ENCODE measurements at places on chromosomes 7 and 10.

DNA sequence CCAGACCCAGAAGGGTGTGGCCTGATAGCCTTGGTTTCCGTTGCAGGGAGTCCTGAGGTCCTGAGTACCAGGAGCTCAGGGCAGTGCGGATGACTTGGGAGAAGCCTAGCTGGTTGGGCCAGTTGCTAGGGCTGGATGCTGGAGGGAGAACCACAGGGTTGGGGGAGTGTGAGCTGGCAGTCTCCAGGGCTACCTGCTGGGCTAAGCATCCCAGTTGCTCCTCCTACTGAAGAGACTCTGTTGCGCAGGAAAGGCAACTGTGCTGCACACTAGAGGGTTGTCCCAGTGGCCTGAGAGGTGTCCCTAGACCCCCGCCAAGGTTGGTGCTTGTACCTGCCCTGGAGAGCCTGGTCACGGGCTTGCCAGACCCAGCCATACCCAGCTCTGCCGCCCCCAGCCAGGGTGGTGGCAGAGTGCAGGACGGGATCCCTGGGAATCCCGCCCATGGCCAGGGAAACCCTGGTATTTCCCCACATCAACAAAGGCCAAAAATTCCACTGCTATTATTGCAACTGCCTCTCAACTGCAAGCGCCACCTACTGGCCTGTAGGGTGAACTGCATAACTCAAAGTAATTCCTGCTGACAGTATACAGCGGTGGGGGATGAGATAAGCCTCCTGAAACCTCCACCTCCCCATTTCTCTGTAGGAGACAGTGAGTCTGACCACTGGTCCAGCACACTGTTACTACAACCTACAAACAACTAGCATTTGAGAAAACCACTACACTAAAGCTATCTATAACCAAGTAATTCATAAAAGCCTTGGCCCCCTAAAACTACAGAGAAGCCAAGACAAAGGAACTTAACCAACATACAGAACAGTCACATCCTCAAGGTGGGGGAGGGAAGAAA, 67.6 kb upstream of the DDC start:
- DNase-seq, result peak; percentile 64

DNA sequence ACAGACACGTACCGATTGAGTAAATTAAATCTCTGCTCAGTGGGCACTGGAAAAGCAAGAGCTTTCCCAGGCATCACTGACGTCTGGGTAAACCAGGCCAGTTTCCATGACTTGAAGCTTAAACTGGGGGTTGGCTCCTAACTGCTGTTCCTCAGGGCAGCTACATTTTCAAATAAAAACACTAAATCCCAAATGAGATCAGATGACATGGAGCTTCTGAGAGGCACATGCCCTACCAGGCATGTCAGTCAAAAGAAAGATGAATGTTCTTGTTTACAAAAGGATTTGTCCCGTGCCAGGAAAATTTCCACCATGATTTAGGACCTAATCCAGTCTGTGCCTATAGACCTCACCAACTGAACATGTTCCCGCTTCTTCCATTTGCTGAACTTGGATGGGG, 220.2 kb downstream of the KCNMA1 start:
- DNase-seq, result no peak

DNA sequence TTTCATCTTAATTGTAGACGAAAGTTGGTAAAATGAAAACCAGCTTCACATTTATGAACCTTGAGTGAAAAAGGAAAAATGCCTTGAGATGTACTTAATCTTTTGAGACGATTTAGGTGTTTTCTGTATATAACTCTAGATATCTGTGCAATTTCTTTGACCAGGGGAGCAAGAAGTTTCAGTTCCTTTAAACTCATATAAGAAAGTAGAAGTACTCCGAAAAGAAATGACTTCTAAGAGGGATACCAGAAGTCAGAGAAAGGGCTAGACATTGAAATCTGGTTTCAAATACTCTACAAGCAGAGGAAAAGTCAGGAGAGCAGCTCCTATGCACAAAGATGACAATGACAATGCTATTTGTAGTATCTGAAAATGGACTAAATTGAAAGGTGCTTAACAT, 303.7 kb downstream of the BAMBI start:
- no peak for DNase-seq

DNA sequence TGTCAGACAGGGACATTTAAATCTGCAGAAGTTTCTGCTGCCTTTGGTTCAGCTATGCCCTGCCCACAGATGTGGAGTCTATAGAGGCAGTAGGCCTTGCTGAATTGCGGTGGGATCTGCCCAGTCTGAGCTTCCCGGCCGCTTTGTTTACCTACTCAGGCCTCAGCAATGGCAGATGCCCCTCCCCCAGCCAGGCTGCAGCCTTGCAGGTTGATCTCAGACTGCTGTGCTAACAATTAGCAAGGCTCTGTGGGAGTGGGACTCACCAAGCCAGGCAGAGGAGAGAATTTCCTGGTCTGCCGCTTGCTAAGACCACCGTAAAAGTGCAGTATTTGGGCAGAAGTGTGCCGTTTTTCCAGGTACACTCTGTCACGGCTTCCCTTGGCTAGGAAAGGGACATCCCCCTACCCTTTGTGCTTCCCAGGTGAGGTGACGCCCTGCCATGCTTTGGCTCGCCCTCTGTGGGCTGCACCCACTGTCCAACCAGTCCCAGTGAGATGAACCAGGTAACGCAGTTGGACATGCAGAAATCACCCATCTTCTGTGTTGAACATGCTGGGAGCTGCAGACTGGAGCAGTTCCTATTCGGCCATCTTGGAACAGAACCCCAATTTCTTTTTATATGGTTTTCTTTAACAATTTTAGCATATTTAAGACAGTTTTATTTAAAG, 28.4 kb upstream of the VWDE start:
- no peak for DNase-seq

GRCh38 chr10:13731799-13732198, 145.0 kb downstream of the PRPF18 start:
- no peak for DNase-seq

GRCh38 chr7:107043491-107043890, 1.0 kb upstream of the PRKAR2B start:
- DNase-seq, result no peak

DNA sequence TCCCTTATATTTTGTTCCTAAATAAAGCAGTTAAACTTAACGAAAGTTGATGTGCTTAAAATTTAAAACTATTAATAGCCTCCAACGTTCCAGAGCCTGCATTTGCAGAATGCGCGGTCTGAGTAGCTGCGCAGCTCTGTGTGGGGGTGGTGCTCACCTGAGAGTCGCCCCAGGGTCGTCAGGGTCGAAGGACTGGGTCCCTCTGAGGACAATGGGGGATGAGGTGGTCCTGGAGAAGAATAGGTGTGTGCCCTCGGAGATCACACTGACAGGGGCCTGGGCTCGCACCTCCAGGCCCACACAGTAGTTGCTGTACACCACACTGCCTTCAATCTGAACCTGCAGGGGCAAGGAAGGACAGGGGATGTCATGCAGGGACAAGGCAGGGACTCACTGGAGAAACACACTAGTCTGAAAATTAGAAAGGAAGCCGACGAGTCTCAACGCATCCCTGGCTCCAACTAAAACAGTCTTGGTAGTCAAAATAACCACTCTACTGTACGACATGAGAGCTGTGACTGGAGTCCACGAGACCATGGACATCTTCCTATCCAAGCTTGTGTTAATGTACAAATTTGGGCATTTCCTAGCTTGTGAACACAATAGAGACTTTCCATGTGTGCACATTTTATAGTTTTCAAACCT, 54.4 kb downstream of the PKD1L1 start:
- DNase-seq, result no peak

DNA sequence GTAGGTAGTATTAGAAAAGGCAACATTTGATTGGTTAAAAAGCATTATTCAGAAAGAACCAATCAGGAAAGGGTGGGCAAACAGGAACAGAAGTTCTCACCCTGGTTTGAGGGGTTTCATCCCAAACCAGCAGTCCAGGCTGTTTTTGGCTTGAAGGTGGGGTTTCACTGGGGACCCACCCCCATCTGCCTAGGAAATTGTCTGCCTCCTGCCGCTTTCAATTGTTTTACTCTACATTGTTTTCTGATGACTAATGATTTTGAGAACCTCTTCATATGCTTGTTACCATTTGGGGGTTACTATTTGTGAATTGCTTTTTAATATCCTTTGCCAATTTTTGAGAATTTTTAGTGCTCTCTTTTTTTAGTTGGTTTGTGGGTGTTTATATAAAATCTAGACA, 3.3 kb upstream of the PCBD1 start:
- DNase-seq, result no peak

DNA sequence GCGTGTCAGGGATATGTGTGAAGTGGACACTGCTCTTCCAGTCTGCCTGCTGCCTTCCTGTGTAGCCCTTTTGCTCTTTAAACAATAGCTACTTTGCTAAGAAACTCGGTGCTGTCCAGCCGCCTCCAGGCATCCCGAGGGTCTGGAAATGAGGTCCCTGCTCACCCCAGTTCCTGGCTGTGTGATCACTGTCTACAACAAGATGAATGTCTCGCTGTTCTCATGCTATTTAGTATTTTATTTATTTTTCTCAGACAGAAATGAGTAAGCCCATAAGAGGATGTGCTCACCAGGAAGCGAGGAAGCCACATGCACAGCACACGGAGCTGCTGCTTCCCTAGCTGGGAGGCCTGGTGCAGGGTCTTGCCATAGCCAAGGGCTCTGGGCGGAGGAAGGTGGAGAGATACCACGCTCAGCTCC, 167.0 kb upstream of the PITRM1 start:
- no peak for DNase-seq

- DNase-seq, result no peak
These were observed 125.8 kb upstream of the PDSS1 start for GRCh38 chr10:26571655-26572054.

GRCh38 chr10:73827346-73828089, 16.1 kb upstream of the NDST2 start:
- no peak for DNase-seq

DNA sequence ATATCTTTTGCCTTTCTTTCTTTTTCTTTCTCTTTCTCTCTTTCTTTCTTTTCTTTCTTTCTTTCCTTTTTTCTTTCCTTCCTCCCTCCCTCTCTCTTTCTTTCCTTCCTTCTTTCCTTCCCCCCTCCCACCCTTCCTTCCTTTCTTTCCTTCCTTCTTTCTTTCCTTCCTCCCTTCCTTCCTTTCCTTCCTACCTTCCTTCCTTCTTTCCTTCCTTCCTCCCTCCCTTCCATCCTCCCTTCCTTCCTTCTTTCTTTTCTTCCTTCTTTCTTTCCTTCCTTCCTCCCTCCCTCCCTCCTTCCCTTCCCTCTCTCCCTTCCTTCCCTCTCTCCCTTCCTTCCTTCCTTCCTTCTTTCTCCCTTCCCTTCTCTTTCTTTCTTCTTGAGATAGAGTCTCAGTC, 25.5 kb upstream of the CALN1 start:
- DNase-seq, result no peak

- no peak for DNase-seq
These were observed 139.9 kb downstream of the CXCL12 start for GRCh38 chr10:44244745-44245600.

DNA sequence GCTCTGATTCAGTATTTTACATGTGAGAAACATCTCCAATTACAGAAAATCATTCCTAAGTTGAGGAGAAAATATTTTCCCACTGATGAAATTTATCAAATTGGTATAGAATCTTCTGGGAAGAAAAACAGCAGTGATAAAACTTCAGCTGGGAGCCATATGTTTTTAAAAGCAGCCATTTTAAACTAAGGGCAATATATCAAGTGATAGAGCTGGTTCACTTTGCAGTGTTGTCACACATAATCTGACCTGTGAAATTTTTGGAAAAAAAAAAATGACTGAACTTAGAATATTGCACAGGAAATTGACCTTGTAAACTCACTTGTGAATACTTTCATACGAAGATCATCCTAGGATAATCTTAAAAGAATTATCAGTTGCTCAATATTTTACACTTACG, 10.5 kb upstream of the EZH2 start:
- DNase-seq, result no peak

DNA sequence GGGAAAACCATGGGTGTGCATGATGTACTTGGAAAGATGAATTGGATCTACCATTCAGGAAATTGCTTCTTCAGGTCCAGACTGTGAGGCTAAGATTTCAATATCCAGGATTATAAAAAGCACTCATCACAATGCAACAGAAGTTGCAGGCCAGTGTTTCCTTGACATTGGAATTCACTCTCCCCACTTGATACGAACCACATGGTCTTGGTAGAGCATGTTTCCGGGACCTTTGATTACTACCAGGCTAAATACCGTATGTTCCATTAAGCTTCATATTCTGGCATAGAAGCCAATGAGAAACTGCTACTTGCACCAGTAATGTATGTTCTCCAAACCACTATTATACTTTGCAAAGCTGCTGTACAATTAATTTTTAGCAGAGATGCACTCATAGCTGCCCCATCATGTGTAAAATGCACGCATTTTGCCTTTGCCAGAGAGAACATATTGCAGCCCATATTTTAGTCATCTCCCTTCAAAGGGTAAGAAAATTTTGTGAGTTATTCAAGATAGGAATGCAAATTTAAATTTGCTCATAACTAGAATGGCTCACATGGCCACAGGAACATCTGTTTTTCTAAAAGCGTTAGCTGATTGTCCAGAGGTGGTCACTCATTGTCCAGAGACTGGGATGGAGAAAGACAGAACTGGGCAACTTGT, 8.1 kb downstream of the FRMD4A start:
- no peak for DNase-seq

- DNase-seq, result peak; percentile 67
These were observed 128.5 kb downstream of the MAD1L1 start for GRCh38 chr7:2104107-2104710.

DNA sequence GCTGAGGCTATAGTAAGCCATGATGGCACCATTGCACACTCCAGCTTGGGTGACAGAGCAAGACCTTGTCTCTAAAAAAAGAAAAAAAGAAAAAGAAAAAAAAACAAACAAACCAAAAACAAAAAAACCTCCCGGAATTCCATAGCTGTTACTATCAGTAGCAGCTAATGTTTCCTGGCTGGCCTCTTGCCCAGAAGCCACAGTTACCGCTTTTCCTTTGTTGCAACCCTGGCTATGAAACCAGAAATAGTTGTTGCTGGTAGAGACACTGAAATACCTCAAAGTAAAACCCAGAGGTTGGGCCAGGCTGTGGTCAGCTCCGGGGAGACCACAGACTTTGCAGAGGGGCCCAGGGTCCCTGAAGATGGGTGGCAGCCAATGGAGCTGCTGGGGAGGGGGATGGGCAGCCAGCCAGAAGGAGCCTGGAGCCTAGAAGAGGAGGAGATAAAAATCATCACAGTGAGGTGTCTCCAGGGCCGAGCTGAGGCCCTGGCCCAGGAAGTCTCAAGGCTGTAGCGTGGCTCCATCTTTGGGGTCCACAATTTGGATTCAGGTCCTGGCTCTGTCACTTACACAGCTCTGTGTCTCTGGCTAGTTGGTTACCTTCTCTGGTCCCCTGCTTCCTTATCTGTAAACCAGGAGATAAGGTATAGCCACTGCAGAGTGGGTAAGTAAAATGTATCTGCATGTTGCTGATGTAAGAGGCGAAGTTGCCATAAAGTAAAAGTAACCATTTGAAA, 3.4 kb upstream of the CHST12 start:
- DNase-seq, result peak; percentile 78

DNA sequence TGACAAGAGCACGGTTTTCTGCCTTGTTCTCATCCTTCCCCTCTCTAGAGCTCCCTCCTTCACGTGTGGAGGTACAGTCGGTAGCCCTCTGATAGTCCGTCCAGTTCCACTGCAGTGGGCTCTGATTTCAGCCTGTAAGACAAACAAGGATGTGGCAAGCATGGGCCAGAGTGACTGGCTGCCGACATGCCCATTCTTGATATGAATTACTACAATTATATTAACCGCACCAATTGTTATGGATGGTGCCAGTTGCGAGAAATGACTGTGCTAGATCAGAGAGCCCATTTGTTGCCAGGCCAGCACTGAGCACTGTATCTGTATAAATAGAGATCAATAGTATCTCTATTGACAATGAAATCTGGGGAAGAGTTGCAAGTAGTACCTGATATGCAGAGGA, 146.6 kb downstream of the CHN2 start:
- DNase-seq, result no peak

Data from right lobe of liver (tissue), 6 donors.